ENCODE measurements at places on chromosomes 1 and 21.
A peak's percentile ranks its signal among the peaks of the same experiment; 100 is the strongest.

GRCh38 chr21:26025536-26026512 lies 144.7 kb downstream of the APP start:
- DNase-seq, result no peak

DNA sequence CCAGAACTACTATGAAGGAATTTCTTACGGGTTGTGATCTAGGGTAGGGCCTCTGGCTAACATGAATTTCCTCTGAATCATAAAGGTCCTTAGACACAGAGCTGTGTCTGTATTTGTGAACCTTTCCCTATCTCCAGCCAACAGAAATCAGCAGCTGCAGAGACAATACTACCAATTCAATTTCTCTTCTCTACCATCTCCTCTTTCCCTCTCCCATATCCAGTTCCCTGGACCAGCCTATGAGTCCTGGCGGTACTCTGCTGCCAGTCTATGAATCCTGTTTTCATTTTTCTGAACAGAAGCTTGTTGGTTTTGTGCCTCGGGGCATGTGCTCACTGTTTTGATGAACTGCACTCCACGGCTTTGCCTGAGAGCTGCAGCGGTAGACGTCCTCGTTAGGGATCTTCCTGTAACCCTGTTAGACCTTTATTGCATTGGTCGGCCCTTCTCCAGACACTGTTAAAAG lies 458.0 kb upstream of the VAMP3 start:
- no peak for DNase-seq

DNA sequence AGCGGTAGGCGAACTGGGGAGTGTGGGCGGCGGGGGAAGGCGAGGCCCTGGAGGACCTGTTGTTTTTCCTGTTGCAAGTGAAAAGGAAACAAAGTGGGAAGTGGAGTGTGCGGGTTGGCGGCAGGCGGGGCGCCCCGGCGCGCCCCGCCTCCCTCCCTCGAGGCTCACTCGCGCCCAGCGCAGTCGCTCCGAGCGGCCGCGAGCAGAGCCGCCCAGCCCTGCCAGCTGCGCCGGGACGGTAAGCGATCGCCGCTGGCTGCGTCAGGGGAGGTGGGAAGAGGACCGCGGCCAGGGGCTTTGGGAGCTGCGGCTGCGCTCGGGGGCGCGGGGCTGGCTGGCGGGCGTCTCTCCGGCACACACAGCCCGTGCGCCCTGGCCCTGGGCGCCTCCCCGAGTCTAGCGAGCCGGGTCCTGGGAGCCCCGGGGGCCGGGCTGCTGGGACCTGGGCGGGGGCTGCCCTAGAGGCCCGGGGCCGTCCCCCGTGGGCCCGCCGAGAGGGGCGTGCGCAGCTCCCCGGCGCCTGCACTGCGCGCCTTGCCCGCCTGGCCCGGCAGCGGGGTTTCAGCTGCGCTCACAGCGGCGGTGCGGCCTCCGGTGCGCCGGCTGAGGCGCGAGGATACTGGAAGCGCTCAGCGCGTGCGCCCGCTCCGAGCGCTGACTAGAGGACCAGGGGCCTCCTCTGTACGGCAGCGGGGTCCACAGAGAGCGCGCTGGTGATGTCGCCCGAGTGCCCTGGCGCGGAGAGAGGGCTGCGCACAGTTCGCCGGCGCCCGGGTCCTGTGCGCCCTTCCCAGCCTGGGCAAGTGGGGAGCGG lies at the start of gene PIK3CD:
TSS of gene PIK3CD (plus strand) at position 167 of the 814 bp plus-strand sequence. CDS start 58,725 bp downstream, outside the sequence.
- DNase-seq, result no peak

DNA sequence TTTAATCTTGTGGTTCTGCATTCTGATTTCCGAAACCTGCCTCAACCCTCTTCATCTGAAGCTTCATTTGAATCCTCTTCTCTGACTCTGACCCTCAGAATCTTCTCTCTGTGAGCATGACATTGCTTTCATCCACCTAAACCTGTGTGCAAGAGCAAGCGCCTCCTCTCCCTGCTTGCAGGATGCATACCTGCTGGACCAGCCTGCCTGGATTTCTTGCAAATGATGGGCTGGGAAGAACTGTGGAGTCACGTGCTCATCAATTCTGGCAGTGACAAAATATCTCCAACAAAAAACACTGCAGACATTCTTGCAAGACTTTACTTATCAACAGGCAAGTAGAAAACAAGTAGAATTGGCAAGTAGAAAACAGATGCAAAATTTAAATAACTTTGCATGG lies 20.8 kb upstream of the SLC35F3 start:
- no peak for DNase-seq

DNA sequence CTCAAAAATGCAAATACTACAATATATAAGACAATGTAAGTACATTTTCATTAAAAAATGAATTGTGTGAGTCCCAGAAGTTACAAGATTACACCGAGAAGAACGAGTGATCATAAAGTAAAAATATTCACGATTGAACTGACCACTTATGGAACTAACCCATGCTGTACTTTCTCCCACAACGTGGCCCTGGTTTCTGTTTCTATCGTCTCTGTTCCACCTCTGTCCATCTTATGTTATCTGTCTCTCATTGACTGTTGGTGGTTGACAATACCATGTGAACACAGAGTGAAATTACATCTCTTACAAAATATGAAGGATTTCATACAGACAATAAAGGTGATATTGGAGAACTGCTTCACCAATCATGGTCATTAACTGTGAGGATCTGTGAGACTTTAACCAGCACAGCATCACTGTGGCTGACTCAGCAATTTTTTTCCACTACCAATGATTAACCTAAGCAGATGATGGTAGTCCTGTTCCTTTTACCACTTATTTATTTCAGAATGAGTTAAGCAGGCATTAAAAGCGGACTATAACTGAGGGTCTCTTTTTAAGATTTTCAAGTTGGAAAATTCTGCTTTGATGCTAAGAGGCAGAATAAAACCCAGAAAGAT lies 165.1 kb downstream of the TGFB2 start:
- no peak for DNase-seq

DNA sequence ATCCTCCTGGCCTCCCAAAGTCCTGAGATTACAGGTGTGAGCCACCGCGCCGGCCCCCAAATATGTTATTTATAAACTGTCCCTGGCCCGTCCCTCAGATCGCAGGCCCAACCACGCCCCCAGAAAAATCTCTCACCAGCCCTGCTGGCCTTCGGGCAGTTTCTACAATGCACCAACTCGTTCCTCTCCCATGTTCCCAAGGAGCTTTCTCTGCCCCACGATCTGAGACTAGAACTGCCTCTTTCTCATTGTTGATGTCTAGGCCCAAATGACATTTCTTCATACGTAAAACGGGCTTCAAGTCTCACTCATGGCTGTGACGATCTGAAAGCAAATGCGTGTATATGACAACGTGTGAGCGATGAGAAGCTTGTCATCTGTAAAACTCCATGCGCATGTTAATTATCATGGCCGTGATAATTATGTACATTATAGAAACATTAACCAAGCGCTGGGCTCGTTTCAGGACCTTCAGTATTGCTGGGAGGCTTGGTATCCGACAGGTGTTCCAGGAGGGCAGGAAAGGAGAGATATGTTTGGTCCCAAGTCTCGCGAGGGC lies 748 bp upstream of the NIPAL3 start:
- no peak for DNase-seq

- DNase-seq, result no peak
Observed at GRCh38 chr1:6408023-6408422, 11.7 kb downstream of the HES2 start.

DNA sequence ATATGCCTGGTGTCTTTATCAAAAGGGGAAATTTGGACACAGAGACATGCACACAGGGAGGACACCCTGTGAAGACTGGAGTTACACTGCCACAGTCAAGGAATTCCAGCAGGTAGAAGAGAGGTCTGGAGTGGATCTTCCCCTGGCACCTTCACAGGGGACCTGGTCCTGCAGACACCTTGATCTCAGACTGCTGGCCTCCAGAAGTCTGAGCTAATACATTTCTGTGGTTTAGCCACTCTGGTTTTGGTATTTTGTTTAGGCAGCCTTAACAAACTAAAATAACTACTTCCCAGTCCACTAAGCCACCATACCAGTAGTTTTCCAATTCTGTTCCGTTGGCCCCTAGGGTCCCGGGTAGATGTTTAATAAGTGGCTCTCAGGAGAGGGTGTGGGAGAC lies 164.7 kb downstream of the SETD4 start:
- no peak for DNase-seq

DNA sequence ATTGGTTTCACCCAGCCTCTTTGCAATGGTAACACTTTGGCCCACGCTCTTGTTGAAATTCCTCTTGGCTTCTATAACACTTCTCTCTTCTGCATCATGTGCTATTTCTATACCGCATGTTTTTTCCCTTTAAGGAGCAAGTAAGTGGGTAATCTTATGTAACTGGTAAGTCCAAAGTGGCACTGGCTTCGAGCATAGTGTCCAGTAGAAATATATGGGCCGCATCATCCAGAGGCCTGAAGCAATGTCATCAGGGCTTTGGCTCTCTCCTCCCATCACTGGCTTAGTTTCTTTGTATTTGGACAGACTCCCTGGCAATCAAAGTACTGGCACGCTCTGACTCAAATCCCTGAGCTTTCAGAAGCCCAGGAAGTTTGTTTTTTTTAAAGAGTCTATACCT lies 17.5 kb downstream of the CHML start:
- DNase-seq, result no peak

DNA sequence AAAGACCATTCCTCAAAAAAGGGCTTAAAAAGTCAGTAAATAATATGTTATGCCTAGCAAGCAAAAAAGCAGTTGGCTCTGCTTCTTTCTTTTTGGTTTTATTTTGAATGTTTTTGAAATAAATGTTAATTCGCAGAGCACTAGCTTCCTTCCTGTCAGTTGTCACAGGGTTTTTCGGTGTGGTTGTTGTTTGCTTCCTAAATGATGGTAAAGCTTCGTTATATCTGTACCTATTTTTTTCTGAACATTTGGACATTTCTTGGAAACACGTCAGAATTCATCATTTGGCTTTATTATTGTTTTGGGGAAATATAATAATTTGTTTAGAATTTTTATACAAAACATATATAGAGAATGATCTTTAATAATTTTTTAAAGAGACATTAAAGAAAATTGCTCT lies 351.9 kb upstream of the SGIP1 start:
- no peak for DNase-seq

DNA sequence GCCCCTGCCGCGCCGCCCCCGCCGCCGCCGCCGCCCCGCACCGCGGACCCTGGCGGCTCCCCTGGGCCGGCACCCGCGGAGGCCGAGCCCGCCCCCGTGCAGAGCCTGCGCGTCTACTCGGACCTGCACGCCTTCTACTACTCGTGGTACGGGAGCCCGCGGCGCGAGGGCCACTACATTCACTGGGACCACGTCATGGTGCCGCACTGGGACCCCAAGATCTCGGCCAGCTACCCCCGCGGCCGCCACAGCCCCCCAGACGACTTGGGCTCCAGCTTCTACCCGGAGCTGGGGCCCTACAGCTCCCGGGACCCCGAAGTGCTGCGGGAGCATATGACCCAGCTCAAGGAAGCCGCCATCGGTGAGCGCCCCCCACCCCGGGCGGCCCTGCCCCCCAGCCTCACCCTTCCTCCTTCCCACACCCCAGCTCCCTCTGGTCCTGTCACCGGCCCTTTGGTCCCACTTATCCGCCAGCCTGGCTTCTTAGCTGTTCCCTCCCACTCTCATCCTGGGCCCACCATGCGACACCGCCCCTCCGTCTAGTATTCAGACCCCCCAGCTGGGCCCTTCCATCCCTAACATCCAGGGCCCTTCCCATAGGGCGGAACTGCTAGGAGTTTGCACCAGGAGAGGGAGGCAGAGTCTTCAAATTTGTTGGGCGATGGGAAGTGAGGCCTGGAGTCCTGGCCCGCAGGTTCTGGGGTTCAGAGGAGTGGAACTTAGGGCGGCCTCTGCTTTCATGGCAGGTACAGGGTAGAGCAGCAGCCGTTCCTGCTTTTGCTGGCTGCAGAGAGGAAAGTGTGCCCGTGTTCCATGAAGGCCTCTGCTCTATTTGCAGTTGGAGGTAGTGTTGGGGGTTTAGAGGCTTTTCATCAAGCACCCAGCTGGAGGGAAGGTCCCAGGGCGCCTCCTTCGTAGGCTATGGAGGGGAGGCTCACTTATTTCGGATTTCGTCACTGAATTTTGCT lies 1.0 kb downstream of the MANEAL start:
- no peak for DNase-seq

DNA sequence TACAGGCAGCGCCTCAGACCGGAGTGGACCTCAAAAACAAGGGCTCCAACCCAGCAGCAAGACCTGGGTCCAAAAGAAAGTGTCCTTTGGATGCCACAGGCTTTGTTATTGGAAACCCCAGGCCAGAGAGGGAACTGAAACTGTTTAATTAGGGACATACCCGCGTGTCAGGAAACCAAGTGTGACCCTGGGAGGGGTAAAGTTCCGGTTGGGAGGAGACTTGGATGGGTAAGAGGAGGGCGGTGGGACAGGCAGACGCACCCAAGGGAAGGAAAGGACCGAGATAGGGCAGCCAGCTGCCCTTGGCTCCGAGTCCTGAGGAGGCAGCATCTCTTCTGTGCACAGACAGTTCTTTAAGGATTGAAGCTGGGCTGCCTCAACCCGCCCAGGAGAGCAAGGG lies 71.4 kb downstream of the CDC7 start:
- DNase-seq, result no peak

DNA sequence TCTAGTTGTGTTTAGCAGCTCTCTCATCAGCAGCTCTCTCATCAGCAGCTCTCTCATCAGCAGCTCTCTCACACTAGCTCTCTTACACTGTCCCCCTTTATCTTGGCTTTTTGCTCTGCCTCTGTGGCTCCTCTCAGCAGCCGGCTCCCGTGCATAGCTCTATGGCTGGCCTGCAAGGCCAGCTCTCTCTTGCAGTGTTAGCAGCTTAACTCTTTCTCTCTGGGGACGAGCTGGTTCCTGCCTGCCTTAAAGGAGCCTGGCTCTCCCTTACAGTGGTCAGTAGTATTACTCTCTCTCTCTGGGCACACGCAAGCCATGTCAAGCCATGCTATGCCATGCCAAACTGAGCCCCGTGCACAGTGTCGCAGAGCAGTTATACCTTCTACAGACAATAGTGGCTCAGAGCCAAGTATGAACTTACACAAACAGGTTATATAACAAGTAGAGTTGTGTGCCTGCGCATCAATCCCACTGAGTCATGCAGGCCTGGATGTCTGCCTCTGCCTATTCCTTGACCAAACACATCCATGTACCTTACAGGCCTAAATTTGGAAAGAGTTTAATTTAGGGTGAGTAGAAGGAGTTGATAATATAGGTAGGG lies 295.9 kb downstream of the TPR start:
- no peak for DNase-seq

DNA sequence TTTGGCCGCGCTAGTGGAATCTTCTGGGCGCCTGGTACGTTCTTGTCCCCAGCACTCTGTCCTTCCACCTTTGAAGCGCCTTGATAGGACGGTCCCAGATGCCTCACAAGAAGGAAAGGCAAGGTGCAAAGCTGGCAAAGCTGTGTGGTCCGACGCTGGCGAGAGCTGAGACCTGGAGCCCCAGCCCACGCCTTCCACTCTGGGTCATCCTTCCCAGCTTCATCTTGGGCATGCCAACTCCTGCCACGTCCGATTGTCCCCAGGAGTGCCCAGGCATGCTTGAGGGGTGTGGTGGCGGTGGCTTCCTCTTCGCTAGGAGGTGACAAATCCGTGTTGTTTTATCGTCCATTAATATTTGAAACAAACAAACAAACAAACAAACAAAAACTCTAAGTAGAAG lies 123.9 kb upstream of the DPYD start:
- no peak for DNase-seq

- DNase-seq, result peak; percentile 50
Observed at GRCh38 chr1:183881387-183882131, 76.6 kb downstream of the RGL1 start.

Measured in nucleus accumbens (tissue), 56 donors.